ENCODE measurements at places on chromosomes 1 and 21.

DNA sequence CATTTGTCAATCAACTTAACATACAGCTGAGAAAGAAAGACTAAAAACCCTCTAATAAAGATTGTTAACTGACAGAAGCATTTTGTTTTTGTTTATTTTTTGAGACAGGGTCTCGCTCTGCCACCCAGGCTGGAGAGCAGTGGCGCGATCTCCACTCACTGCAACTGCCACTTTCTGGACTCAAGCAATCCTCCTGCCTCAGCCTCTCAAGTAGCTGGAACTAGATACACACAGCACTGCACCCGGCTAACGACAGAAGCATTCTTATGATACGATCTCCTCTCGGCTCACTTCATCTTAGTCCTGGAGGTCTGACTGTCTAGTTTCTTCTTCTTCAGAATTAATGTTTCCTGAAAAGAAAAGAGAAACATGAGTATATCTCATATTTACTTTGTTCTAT, 23.5 kb downstream of the RSPH1 start:
- DNase-seq = no peak

GRCh38 chr1:196538473-196538872, 69.8 kb downstream of the KCNT2 start:
- no peak for DNase-seq

DNA sequence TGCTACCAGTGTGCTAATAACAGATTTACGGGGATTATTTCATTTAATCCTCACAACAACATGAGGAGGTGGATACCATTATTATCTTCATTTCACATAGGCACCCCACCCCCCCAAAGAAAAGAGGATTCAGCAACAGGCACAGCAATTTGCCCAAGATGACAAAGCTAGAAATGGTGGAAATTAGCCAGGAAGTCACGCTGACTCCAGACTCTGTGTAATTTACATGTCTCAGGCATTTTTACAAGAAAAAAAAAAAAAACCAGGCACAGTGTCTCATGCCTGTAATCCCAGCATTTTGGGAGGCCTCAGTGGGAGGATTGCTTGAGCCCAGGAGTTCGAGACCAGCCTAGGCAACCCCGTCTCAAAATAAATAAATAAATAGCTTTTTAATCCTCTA, 37.5 kb upstream of the PRDM2 start:
- no peak for DNase-seq

GRCh38 chr1:21703318-21703963, 34.3 kb upstream of the RAP1GAP start:
- no peak for DNase-seq

GRCh38 chr21:15078180-15078579, 13.4 kb upstream of the NRIP1 start:
- no peak for DNase-seq
